ENCODE measurements at places on chromosomes 11 and 22. TPM values are rescaled to one million over a fixed set of nuclear protein-coding genes. Genes with fewer than 3 reads are reported as not detected.

The LRRC56 gene
- 2.2 TPM for polyA plus RNA-seq

The ARHGAP20 gene
- polyA plus RNA-seq, result 0.15 TPM

The CHID1 gene
- polyA plus RNA-seq, result 37.2 TPM

The MRGPRX3 gene
- polyA plus RNA-seq, result not detected

The MPPED2 gene
- polyA plus RNA-seq, result 0.72 TPM

The BIK gene
- 2.0 TPM for polyA plus RNA-seq

The OR52E8 gene
- not detected for polyA plus RNA-seq

The LRRC32 gene
- 29.4 TPM for polyA plus RNA-seq

The PKNOX2 gene
- 0.80 TPM for polyA plus RNA-seq

The KRTAP5-10 gene
- 0.13 TPM for polyA plus RNA-seq

The CDC42EP1 gene
- polyA plus RNA-seq, result 13.7 TPM

The USP2 gene
- polyA plus RNA-seq, result 0.15 TPM

The KRTAP5-7 gene
- polyA plus RNA-seq, result not detected

The TNNI2 gene
- polyA plus RNA-seq, result 21.8 TPM

The CARD18 gene
- polyA plus RNA-seq, result not detected

The PARVG gene
- 204 TPM for polyA plus RNA-seq

The SAA4 gene
- 0.22 TPM for polyA plus RNA-seq

The OR2AT4 gene
- polyA plus RNA-seq, result not detected

The MIOX gene
- polyA plus RNA-seq, result 0.24 TPM

The CSRP3 gene
- 0.17 TPM for polyA plus RNA-seq

The PRG3 gene
- 0.43 TPM for polyA plus RNA-seq

The SPON1 gene
- polyA plus RNA-seq, result 3.4 TPM

The KCTD21 gene
- polyA plus RNA-seq, result 1.4 TPM

The BATF2 gene
- 17.1 TPM for polyA plus RNA-seq

The NEFH gene
- 0.70 TPM for polyA plus RNA-seq

The MYRF gene
- polyA plus RNA-seq, result 0.50 TPM
